GM12892 (cell line): ENCODE measurements at places on chromosomes 3 and 15.

- DNase-seq = no peak
Observed at GRCh38 chr3:10330319-10330718, 9.4 kb upstream of the SEC13 start.

- DNase-seq = no peak
Observed at GRCh38 chr15:68244235-68244634, 14.7 kb upstream of the CLN6 start.

- no peak for DNase-seq
Observed at GRCh38 chr15:28020644-28021043, 78.5 kb downstream of the OCA2 start.

DNA sequence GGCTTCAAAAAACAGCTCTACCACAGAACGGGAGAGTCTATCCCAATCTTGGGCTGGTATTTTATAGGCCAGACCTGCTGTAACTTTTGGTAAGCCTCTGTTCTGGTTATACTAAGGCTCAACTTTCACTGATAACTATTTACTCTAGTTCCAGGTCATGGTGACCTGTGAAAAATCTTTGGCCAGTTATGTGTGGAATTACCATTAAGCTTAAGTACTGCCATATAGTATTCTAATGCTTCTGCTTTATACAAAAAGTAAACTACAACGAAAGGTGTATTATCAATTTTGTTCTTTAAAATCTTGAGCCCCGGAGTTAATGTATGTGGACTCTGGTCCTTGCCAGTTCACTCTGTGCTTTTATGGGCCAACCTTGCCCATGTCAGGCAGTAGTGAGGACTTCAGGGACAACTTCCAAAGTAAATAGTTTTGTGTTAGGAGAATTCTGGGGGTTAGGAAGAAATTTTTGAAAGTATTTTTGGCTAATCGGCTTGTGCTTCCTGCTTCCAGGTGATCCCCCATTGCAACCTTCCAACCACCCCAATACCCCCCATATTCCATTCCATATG, 6.4 kb downstream of the SIAH2 start:
- DNase-seq = no peak

GRCh38 chr3:70899816-70900215, 587.4 kb upstream of the MDFIC2 start:
- DNase-seq = no peak

DNA sequence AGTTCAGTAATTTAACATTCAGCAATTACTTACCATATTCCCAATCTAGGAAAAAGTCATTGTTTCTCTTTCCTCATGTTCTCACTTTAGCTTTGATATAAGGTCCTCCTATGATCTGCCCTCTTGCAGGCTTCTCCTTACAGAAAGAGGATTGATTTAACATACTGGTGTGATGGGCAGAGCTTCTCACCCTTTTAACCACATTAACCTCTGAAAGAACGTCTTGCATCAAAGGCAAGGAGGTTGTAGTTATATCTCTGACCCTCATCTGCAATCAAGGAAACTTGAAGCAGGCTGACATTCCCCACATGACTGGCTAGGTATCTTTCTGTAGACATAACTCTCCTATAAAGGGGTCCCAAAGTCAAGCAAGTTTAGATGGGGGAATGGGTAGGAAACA, 39.5 kb downstream of the BTLA start:
- no peak for DNase-seq

DNA sequence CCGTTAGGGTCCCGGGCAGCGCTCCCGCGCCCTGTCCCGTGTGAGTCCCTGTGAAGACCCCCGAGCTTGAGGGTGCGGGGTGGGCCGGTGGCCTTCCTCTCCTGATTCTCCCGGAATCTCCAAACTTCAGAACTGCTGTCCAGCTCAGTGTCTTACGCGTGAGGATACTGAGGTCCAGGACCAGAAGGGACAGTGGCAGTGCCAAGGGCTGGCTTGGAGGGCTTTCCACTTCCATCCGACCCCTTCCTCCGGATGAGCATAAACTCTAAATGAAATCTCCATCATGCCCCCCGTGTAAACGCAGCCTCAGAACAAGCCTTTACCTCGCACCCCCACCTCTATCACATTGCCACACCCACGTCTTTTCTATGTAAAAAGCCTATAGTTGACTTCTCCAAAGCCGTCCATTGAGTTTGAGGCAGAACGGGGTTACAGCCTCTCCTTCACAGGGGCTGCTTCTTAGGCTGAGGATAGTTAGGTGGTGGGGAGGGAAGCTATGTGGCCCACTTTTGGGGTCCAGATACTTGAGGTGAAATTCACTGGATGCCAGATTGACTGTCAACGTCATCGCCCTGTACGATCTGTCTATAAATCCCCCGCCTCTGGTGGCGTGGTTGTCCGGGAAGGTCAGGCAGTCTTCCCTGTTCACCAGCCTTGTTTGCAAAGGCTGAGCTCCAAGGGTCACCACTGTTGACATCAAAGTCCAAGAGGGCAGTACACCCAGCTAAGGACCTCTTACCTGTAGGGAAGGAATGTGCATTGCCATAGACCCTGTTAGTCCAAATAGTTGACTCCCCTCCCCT, 1.1 kb downstream of the EDEM1 start:
- DNase-seq = no peak

DNA sequence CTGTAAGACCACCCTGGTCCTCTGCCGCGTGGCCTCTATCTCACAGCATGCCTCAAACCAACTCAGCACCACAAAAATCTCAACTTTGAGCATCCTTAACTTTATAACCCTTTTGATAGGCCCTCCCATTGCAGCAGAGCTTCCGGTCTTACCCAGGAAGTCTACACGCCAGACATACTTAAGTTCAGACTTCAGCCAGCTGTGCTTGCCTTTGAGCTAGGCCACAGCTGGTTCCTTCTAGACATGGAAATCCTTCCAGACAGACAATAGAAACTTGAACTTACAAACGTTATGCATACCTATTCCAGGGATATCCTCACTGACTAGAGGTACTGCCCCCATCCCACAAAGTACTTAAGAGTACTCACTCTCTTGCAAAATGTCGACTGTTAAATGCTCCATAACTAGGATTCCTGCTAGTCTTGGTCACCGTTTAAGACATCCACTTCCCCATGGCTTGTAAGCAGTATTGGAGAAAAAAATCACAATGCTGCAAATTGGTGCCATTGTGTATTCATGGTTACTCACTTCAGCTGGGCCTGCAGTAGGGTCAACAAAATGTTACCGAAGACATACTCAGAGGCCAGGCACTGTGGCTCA, 183.5 kb downstream of the TBL1XR1 start:
- DNase-seq = no peak
